ENCODE measurements at places on chromosomes 3 and 15.

DNA sequence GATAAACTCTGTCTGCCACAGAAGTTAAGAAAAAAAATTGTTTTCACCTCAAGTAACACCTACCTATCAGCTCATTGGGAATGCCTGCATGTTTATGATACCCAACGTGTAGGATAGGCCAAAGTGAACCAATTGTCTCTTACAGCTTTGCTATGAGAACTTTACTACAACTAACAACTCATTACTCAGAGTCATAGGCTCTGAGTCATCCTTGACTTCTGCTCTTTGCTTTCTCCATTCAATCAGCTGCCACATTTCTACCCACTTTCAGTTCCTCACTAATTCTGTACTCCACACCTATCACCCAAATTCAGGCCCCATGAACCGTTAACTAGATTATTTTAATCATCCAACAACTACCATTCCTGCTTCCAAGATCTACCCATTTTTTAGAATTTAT lies 843.9 kb downstream of the TUSC7 start:
- DNase-seq = no peak

GRCh38 chr3:172516318-172517214 lies 6.7 kb downstream of the TNFSF10 start:
- peak; percentile 70 for DNase-seq

GRCh38 chr3:42490243-42490642 lies 12.2 kb upstream of the VIPR1 start:
- DNase-seq = peak; percentile 16

- DNase-seq = no peak
Observed at GRCh38 chr15:39860200-39860599, 59.9 kb downstream of the GPR176 start.

GRCh38 chr15:38046257-38047051 lies 112.0 kb downstream of the TMCO5A start:
- DNase-seq = no peak

DNA sequence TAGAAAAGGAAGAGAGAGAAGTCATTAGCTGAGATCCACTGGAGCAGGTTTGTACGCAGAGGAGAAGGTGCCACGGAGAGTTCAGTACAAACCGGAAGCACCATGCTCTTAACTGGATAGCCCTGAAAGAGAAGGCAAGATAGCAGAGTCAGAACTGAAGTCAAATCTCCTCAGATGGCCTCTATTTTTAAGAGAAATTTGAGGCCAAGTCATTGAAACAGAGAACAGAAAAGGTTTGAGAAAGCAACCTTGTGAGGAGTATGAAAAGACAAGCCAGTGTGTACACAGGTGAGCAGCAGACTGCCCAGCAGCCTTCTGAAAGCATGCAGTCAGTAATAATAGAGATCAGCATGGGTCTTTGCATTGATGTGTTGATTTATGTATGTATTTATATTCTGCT lies 66.1 kb upstream of the SPRED1 start:
- no peak for DNase-seq

DNA sequence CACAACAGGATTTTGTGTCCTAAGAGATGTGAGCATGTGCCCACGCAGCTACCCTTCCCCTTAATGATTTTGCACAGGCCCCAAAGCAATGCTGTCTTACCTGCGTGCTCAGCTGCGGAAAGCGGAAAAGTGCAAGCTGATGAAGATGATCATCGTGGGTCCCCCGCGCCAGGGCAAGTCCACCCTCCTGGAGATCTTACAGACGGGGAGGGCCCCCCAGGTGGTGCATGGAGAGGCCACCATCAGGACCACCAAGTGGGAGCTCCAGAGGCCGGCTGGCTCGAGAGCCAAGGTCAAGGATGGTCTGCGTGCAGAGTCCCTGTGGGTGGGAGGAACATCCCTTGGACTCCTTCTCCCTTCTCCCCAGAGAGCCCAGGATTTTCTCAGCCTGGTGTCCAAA lies 103.1 kb downstream of the LRRK1 start:
- no peak for DNase-seq

DNA sequence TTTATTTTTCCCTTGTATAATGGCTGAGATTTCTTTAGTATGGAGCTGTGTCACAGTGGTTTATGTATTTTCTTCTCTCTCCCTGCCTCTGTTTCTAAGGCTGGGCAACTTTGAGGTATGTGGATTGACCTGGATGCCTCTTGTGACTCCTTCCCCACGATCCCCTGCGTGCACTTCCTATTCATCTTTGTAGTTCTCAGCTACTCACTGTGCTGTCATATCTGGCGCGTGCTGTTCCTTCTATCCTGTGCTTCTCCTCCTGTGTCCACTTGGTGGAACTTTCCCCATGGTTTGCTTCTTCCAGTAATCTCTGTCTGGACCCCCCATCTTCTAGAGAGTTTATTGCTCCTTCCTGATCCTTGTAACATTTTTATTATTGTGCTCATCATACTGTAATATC lies 97.3 kb downstream of the AKAP13 start:
- no peak for DNase-seq

GRCh38 chr3:26229801-26230200 lies 392.8 kb upstream of the LRRC3B start:
- no peak for DNase-seq

DNA sequence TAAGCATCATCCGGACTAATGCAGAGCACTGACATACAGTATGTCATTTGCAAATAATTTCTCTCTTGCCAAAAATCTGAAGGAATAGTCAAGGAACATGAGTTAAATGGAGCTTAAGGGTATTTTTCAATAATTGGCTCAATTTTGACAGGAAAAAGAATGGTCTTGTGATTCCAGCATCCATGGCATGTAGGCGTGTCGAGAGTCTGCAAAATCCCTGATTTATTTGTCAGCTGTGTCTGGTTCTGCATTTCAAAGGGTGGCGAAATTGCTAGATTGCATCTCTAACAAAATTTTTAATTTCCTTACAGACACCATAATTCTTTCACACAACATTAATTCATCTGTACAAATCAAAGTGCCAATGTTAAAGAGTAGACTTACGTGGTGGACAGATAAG lies 65.4 kb upstream of the TBC1D23 start:
- no peak for DNase-seq

- no peak for DNase-seq
Observed at GRCh38 chr3:127535106-127535785, 55.3 kb downstream of the TPRA1 start.

- DNase-seq = no peak
Observed at GRCh38 chr15:82970696-82971095, 15.3 kb upstream of the RAMAC start.

DNA sequence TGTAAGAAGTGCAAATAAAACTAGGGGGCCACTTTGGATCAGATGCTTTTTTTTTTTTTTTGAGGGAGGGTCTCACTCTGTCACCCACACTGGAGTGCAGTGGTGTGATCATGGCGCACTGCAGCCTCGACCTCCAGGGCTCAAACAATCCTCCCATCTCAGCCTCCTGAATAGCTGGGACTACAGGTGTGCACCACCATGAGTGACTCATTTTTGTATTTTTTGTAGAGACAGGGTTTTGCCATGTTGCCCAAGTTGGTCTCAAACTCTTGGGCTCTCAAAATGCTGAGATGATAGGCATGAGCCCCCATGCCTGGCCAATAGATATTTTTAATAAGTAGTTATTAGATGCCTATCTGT lies 20.8 kb downstream of the CCR1 start:
- DNase-seq = no peak

DNA sequence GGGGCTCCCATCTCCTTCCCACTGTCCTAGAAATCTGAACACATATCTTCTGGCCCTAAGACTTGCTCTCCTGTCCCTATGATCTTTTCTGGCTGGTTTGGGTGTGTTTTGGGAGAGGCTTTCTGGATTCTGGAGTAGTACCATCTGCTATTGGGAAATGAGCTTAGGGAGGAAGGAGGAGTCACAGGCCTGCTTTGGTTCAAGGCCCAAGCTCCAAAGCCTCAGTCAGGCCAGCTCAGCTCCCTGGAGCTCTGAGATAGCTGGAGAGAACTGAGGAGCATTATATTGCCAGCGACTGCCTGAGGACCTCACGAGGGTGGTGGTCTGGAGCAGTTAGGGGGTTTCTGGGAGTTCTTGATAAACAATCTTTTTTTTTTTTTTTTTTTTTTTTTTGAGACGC lies 18.7 kb downstream of the RASGRF1 start:
- DNase-seq = no peak

- DNase-seq = peak; percentile 59
Observed at GRCh38 chr3:129417326-129417725, 11.1 kb downstream of the EFCAB12 start.

- no peak for DNase-seq
Observed at GRCh38 chr15:72503147-72503546, 29.0 kb downstream of the ARIH1 start.

- peak; percentile 30 for DNase-seq
Observed at GRCh38 chr3:189981668-189982067, 139.0 kb downstream of the P3H2 start.

DNA sequence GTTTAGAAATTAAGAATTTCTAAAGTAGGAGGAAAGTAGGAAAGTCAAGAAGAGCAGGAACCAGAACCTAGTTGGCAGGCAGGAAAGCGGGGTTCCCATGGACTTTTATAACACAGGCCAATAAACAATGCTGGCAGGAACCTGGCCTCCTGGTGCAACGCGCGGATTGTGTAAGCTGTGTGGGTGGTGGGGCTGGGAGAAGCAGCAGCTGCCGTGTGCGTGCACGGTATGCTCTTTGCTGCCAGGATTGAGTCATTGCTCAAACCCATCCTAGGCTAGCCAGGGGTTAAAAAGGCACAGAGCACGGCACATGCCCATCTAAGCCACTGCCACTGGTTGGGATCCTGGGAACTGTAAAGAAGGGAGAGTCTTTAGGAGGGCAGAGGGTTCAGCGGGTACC lies 209.9 kb upstream of the RGMA start:
- no peak for DNase-seq

- DNase-seq = no peak
Observed at GRCh38 chr15:81853150-81853748, 192.6 kb downstream of the MEX3B start.

DNA sequence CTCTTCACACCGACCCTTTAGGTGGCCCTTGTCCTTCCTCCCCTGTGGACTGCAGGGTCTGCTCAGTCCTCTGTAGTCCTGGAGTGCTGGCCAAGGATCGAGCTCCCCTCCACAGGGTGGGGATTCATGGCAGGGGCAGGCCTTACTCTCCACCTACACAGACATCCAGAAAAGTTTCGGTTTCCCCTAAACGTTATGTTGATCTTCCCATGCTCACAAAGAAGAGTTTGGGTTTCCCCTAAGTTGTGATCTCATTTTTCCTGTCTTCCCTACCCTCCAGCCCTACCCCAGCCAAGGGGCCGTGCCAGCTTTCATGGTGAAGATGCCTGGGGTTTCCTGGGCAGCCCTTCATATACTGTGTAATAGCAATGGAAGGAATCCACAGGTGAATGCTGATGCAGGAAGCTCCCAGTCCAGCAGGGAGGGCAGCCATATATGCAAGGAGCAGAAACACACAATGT lies 10.3 kb downstream of the STOML1 start:
- DNase-seq = no peak

- no peak for DNase-seq
Observed at GRCh38 chr3:151724576-151725562, 8.9 kb upstream of the AADACL2 start.

DNA sequence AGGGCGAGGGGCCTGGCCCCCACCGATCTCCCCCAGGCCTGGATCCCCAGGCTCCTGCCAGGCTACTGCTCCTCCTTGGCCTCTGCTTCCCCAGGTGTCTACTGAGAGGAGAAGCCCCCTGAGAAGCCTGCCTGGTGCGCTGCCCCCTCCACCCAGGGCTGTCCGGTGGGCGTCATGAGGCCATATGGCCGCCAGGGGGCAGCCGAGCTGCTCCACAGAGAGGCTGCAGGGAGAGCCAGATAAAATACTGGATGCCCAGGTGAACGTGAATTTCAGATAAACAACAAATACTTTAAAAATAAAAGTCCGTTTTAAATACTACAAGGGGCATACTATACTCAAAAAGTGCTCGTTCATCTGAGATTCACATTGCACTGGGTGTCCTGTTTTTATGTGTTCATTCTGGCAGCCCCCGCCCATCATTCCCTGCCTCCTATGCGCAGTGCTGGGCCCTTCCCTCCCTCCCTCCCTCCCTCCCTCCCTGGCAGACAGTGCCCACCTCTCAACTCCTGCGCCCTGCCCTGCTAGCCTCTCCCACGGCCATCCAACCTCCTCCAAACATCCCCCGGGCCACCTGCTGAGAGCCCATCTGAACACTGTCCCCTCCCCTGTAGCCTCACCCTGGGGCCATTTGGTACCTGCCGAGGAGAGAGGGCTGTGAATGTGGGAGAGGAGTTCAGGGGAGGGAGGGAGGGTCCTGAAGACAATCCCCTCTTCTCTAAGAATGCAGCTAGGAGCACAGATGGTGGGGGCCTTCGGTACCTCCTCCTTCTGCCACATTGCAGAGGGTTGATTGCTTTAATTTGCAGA lies 29.6 kb downstream of the PSTPIP1 start:
- DNase-seq = peak; percentile 74

- DNase-seq = no peak
Observed at GRCh38 chr3:141812084-141812483, 48.9 kb downstream of the GRK7 start.

DNA sequence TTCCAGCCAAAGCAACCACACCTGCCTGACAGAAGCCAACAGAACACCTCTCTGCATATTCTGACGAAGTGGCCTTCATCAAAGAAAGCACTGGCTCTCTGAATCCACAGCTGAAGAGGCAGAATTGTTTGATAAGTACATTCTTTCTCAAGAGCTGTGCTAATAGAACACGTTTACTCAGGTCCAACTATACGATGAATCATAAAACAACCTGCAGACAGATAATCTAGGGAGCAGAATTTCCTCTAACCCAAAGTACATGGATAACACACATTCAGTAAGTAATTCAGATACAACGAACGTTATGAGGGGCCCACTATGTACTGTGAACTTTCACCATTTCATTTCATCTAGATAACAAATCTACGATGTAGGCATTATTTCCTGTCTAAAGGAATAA lies 25.4 kb downstream of the ALDH1A2 start:
- DNase-seq = no peak

DNA sequence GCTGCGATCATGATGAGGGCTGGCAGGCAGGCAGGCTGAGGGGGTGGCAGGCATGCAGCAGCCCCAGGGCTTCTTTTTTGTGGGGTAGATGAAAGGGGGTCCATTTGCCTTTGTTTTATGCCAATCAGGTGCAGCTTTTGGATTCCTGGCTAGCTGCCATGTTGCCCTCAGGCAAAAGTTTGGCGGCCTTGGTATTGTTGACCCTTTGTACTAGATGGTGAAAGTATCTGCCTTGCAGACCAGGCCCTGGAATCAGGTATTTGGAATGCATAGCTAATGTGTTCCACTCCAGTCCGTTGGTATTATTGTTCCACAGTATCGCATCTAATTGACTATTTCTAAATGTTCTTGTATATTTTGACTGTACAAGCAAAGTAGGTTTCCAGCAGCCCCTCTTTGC lies 35.0 kb downstream of the EEFSEC start:
- no peak for DNase-seq

Data from ovary (tissue), 10 donors.